Right lung (tissue), 10 donors: ENCODE measurements at places on chromosomes 3 and 15.

GRCh38 chr15:21260966-21261395 is 179.3 kb downstream of the POTEB3 start:
- DNase-seq: no peak

GRCh38 chr3:126646674-126647073 is 8.2 kb downstream of the TXNRD3 start:
- DNase-seq: no peak

DNA sequence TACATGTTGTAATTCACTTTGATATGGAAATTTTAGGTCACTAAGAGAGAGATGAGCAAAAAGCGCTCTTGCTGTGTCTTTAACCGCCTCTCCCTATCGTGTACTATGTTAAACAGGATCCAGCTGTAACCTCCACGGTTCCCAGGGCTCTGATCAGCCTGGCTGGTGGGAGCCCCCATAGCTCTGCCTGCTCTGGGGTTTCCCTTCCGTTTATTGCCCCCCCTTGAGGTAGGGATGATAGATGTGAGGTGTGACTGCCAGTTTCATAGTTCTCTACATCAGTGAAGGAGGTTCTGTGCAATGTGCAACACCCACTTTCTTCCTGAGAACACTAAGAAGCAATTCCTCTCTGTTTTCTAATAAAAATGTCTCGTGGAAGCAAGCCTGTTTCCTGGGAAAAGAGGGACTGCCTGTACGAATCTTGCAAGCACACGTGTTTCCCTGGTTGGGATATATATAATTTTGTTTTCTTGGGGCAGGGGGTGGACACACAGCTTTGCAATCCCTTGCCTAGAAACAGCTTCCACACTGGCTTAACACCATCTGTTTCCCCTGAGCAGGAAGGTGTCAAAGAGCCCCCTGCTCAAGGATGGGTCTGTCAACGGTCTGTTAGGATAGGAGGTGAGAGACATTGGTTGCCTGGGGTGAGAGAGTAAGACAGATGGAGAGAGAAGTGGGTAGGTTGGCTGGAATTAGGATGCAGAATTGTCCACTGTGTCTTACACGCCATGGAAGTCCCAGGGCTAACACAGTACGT is 23.8 kb downstream of the CORO2B start:
- DNase-seq: no peak

- DNase-seq: no peak
Measured at GRCh38 chr3:125302932-125303331, 72.2 kb downstream of the ZNF148 start.

- DNase-seq: no peak
Measured at GRCh38 chr3:193853511-193854219, 260.7 kb downstream of the OPA1 start.

DNA sequence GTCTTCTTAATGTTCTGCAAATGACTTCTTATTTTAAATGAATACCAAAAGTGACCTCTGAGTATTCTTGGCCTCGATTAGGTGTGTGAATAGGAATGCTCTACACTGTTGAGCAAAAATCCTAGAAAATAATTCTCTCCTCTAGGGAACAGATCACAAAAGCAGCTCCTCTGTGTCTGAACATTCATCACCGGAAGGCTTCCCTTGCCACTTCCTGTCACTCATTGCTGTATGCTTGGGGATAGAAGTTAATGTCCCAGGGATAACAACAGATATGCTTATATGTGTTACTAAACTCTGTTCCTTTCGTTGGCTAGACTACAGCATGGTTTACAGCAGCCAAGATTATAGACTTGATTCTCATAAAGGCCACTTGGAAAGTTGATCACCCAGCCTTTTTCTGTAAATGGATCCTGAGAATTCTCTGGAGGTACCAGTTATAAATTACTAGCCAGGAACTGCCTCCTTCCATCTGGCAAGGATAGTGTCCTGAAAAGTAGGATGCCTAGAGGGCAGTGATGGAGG is 16.0 kb upstream of the PTX3 start:
- no peak for DNase-seq

DNA sequence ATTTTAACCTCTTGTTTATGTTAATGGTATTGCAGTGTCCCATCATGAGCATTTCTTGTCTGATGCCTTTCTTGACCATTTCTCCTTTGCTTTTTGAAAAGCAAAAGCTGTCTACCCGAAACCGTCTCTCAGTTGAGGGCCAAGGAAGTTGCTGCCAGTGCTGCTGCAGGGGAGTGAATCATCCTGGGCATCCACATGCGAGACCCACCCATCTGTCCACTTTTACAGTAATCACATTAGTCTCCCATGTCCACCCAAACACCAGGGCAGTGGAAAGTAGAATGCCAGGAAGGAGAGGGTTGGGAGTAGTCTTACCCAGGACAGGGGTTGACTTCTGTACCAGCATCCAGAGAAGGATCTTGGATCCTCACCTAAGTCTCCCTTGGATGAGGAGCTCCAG is 48.6 kb upstream of the TEX264 start:
- DNase-seq: no peak
